ENCODE measurements at places on chromosomes 11 and 22. TPM values are rescaled to one million over a fixed set of nuclear protein-coding genes. Genes with fewer than 3 reads are reported as not detected.

The SLC6A5 gene
- not detected for total RNA-seq

The MIAT gene
- total RNA-seq = 2.4 TPM

The TRIM66 gene
- total RNA-seq = 13.0 TPM

The MOV10L1 gene
- 1.7 TPM for total RNA-seq

The ZDHHC5 gene
- 72.9 TPM for total RNA-seq

The MFNG gene
- 6.1 TPM for total RNA-seq

The TECTA gene
- 1.2 TPM for total RNA-seq

The MYRF gene
- total RNA-seq = 2.6 TPM

The CRYBA4 gene
- total RNA-seq = not detected

The TRIM48 gene
- not detected for total RNA-seq

The MMP10 gene
- total RNA-seq = not detected

The MS4A8 gene
- not detected for total RNA-seq

The SYNGR1 gene
- 45.6 TPM for total RNA-seq

The STK33 gene
- total RNA-seq = 0.29 TPM

The BRSK2 gene
- total RNA-seq = not detected

The TEAD1 gene
- 61.4 TPM for total RNA-seq

The OR4D5 gene
- not detected for total RNA-seq

The FOLR1 gene
- total RNA-seq = 0.46 TPM

The GAL3ST1 gene
- total RNA-seq = 1.9 TPM

The SLC22A12 gene
- not detected for total RNA-seq

The OR51F1 gene
- total RNA-seq = not detected

The BDNF gene
- 0.93 TPM for total RNA-seq

The DNAJB13 gene
- not detected for total RNA-seq

The TREH gene
- total RNA-seq = not detected

The RIC3 gene
- total RNA-seq = 20.2 TPM

The LMO2 gene
- 5.8 TPM for total RNA-seq

The POLA2 gene
- total RNA-seq = 6.7 TPM

The RASL10A gene
- 0.17 TPM for total RNA-seq

The MYO7A gene
- 1.3 TPM for total RNA-seq

The SLC15A3 gene
- 6.4 TPM for total RNA-seq

The POTEH gene
- total RNA-seq = not detected

The FGF19 gene
- not detected for total RNA-seq

The SYT7 gene
- 1.5 TPM for total RNA-seq

The MAPK1 gene
- 72.3 TPM for total RNA-seq

The ZNF408 gene
- total RNA-seq = 28.9 TPM

The OR51F2 gene
- not detected for total RNA-seq

The LYVE1 gene
- 14.3 TPM for total RNA-seq

The C11orf91 gene
- not detected for total RNA-seq

The PVALB gene
- not detected for total RNA-seq

The TRIM22 gene
- 12.5 TPM for total RNA-seq

The YAP1 gene
- 164 TPM for total RNA-seq

Data from lower leg skin (tissue), 4 donors.